ENCODE measurements at places on chromosomes 5 and 9.
A peak's percentile ranks its signal among the peaks of the same experiment; 100 is the strongest.

GRCh38 chr9:131399972-131400371 is 6.1 kb downstream of the PRRC2B start:
- DNase-seq: no peak

DNA sequence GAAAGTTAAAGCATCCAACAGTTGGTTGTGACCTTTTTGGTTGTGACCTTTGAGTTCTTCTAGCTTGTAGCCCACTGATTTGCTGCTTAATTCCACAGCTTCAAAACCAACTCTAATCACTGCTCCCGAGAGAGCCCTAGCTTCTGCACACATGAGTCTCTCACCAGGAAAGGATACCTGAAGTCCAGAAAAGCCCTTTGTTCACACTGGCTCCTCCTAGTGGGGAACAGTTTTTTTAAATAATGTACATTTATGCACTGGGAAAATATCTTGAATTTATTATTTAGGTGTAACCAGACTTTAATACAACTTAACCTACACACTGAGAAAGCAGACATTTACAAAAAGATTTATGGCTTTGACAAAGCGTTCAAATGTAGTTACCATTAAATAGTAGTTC is 120.2 kb upstream of the CCDC152 start:
- no peak for DNase-seq

- no peak for DNase-seq
Observed at GRCh38 chr5:127260686-127261085, 29.9 kb upstream of the MEGF10 start.

DNA sequence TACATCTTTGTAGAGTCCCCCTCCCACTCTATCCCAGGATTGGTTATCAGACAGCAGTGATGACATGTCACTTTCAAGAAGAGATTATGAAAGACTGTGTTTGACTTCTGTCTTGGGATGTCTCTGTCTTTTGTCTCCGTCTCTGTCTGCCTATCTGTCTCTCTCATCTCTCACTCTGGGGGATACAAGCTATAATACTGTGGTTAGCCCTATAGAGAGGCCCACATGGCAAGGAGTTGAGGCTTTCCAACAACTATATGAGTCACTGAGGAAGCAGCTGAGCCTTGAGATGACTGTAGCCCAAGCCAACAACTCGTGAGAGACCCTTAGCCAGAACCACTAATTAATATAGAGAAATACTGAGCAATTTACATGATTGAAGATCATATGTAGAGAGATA is 284.8 kb downstream of the PDE4D start:
- DNase-seq: peak; percentile 24

DNA sequence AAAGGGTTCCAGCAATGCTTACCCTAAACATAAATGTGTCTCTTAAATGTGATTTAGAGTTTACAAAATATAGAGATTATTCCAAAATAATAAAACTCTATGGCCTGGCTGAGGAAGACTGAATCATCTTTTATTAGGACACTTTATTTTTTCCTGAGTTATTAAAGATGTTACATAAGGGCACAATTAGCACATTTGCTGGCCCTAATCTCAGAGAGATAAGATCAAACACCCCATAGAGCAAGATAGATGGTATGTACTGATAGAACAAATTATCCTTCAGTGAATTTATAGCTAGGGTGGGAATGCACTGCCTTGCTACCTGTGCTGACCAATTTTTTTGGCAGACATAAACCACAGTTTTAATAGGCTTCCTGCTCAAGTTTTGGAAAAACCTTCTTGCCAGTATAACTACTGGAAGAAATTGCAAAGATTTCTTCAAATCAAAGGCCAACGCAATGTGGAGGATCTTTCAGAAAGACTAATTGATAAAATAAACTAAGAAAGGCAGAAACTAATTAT is 367.1 kb upstream of the MPDZ start:
- DNase-seq: no peak

Data from suppressor macrophage treated with lipopolysaccharide for 1 hour (primary cell).